ENCODE measurements at places on chromosomes 3 and 15.
A peak's percentile ranks its signal among the peaks of the same experiment; 100 is the strongest.

DNA sequence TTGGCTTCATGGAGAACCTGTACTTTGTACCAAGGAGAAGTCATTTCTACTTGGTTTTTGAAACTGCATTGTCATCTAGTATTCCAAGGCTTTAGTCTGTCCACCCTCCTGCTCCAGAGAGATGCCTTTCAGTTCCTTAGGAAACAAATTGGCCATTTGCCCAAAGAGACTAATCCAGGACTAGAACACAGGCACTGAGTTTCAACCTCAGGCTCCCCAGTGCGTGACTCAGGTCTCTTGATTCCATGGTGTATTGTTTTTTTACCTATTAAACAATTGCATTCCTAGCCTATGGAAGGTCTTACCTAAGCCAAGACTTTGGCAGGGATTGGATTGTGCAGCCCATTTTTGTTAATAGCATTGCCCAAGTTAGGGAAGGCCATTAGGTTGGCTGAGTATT is 214.8 kb upstream of the CTDSPL start:
- no peak for DNase-seq

GRCh38 chr3:187765342-187765741 is 20.1 kb upstream of the BCL6 start:
- no peak for DNase-seq

GRCh38 chr3:194247350-194247740 is 103.8 kb downstream of the CPN2 start:
- DNase-seq: no peak

DNA sequence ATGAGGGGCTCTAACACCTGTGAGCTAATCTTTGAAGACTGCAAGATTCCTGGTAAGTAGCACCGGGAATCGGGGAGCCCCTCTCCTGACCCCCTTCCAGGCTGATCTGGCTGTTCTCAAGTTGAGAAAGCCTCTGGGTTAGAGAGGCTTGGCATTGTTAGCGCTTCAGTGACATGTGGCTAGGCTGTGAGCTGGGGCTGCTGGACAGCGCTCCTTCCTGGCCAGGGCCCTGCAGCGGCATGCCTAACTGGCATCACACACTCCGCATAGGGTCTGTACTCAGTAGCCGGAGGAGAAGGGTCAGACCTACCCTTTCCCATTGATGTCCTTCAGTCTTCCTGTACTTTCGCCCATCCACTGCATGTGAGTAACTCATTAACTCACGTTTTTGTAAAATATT is 7.4 kb downstream of the IVD start:
- DNase-seq: no peak

DNA sequence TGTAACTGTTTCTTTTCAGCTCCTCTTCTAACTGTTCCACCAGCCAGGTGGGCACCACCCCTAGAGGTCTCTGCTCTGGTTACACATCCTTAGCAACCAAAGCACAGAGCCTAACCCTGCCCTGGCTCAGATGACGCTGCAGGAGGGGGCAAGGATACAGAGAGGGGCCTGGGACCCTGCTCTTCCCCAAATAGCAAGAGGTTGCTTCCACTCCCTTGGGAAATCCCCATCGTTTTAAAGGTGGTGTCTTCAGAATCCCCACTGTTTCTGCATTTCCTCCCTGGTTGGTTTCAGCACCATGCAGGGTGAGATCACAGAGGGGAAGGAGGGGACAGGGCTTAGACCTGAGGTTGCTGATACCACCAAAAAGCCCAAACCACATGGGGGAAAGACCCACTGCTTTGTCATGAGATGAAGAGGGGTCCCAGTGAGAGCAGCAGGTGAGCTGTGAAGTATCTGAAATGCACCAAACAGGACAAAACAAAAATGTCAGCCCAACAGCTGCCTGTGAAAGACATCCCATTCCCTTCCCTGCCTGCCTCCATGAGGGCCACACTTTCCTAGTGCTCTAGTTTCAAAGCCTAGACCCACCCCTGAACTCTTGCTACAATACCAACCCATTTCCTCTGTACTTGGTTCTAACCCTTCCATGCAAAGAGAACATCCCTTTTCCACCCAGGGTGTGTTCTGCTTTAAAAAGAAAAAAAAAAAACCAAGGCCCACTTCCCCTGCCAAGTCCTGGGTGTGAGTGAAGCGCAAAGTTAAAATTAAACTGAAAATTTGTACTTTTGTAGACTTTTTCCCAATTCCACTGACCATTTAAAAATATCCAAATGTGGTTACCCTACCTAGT is 29.0 kb downstream of the ANP32A start:
- peak; percentile 15 for DNase-seq

GRCh38 chr15:35535365-35535916 is 10.5 kb downstream of the DPH6 start:
- no peak for DNase-seq

GRCh38 chr3:161422171-161422700 is 50.9 kb upstream of the SPTSSB start:
- no peak for DNase-seq

DNA sequence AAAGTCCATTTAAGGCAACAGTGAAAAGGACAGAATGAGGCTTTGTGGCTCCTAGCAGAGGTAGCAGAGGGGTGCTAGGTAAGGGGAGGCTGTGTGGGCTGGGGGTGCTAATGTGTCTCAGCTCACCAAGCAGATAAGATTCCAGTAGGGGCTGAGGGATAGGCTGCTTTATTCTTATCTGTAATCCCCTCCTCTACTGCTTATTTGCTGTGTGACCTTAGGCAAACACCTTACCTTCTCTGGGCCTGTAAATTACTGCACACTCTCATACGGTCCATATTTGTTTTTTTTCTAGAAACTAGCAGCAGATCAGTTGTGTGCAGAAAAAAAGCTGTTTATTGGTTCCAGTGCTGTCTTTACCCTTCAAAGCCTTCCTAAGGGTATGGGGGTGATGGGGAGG is 52.8 kb downstream of the SMAD6 start:
- no peak for DNase-seq

GRCh38 chr3:53160660-53161449 is at the start of gene PRKCD:
Gene PRKCD (plus strand): TSS chr3:53161209. CDS start chr3:53178423, 17,214 bp downstream.
- DNase-seq: peak; percentile 58

- DNase-seq: no peak
Observed at GRCh38 chr15:26438718-26439117, 334.1 kb downstream of the GABRB3 start.

GRCh38 chr15:39744334-39745103 is 38.1 kb downstream of the FSIP1 start:
- DNase-seq: no peak

GRCh38 chr3:165346503-165346902 is 150.3 kb upstream of the SLITRK3 start:
- no peak for DNase-seq

DNA sequence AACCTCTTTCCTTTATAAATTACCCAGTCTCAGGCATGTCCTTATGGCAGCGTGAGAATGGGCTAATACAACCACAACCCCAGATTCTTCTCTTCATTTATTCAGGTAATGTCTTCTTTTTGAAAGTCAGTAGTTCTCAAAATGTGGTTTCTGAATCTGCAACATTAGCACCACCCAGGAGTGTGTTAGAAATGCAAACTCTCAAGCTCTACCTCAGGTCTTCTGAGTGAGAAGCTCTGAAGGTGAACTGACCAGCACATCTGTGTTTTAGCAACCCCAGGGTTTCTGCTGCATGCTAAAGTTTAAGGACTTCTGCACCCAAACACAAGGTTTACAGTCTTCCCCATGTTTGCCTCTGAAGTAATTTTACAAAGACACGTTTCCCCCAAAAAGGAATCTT is 22.3 kb upstream of the TRIM59 start:
- DNase-seq: no peak

DNA sequence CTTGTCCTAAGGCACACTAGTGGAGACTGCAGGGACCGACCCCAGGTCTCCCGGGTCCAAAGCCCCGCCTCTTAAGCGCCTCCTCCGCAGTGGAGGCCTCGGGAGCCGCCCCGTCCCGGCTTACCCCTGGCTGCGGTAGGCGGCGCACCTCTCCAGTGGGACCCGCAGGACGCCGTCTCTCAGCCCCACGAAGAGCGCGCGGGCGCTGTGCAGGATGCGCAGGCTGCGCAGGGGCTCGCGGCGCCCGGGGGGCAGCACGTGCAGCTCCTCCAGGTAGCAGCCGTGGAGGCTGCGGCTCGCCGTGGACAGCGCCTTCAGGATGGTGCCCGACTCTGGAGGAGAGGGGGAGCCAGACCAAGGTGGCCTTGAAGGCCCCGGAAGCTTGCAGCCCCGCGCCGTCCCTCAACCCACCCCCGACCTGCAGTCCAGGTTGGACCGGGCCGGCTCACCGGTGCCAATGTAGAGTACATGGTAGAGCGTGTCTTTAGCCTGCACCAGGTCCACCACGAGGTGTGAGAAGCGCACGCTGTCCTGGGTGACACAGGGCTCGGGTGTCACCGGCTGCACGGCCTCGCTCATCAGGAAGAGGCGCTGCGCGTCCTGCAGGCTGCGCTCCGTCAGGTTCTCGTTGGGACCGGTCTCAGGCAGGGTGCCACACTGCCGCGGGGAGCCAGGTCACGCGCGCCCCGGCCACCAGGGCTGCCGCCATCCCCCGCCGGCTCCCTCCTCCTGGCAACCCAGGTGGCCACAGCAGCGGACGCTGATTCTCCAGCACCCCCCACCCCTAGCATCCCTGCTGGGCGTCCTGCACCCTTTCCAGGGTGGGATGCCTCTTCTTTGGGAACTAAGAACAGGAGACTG is 105.5 kb downstream of the SEMA5B start:
- no peak for DNase-seq

- DNase-seq: no peak
Observed at GRCh38 chr3:99768808-99769501, 48.7 kb upstream of the CMSS1 start.

GRCh38 chr3:185089343-185089742 is 63.5 kb downstream of the C3orf70 start:
- no peak for DNase-seq

DNA sequence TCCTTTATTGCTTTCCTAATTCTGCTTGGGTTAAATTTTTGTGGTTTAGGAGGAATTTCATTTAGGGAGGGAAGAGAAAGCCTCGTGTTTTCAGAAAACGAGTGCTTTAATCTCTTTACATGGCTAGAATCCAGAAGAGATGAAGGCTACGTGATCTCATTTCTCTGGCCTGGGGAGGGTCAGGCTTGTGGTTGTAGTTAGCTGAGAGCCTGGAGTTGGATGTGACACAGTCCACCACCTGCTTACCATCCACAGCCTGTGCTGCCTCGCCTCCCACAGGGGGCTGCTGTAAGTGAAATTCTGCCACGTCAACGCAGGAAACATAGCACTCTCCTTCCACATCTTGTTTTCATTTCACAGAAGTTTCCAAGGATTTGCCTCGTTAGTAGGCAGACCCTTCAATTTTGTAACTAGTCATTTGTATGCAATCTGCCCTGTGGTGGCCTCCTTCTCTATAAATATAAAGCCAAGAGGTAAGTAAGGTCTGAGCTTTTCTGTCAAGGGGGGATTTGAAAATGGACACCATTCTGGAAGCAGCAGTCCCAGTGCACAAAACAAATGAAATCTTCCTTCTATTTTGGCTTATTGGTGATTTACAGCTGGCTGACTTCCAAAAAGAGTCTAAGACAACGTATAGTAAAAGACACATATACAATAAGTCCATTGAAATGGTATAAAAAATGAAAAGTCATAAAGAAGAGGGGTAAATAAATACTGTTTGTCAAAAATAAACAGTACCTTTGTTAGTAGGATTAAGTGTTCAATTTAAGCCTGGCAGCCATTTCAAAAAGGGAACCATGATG is 3.4 kb downstream of the GXYLT2 start:
- DNase-seq: no peak

- DNase-seq: no peak
Observed at GRCh38 chr15:84699538-84700191, 16.3 kb downstream of the SEC11A start.

DNA sequence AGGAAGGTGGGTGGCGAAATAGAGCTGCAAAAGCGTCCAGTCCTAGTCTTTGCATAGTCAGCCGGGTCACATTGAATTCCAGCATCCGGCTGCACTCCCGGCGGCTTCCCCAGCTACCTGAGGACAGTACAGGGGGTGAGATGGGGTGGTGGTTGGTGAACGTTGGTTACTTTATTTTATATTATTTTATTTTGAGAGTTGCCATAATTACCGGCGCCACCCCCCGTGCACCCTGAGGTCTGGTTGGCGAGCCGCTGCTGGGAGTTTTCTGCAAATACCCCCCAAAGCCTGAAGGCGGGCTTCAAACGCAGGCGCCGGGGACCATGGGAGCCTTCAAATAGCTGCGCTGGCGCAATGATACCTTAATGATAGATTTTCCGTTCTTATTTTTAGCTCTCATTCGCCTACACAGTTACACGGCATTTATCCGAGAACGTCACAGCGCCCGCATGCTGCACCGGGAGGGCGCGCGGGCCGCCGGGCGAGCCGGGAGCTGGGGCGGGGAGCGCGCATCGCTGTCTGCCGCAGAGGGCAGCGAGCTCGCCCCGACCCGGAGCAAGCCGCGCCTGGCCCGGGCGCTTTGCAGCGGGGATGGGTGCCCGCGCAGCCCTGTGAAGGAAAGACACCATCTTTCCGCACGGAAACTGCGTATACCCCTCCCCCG is 756 bp upstream of the RASGRF1 start:
- DNase-seq: no peak

DNA sequence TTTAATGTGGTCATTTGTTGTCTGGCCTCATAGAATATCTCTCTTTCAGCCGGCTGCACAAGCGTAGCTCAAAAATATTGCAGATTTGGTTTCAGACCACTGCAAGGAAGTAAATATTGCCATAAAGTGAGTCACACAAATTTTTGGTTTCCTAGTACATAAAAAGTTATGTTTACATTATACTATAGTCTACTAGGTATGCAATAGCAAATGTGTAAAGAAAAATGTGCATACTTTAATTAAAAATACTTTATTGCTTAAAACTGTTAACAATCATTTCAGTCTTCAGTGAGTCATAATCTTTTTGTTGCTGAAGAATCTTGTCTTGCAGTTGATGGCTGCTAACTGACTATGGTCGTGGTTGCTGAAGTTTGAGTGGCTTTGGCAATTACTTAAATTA is 425.1 kb upstream of the ROBO1 start:
- DNase-seq: no peak

- no peak for DNase-seq
Observed at GRCh38 chr3:124992041-124992440, 57.5 kb upstream of the MUC13 start.

- DNase-seq: no peak
Observed at GRCh38 chr3:23806534-23807423, 1.0 kb downstream of the UBE2E1 start.

GRCh38 chr3:41125258-41125657 is 74.0 kb upstream of the CTNNB1 start:
- no peak for DNase-seq

GRCh38 chr3:129161860-129162271 is 1.0 kb upstream of the ISY1 start:
- no peak for DNase-seq

Measured in stimulated activated CD8-positive, alpha-beta memory T cell treated with anti-CD3 and anti-CD28 coated beads, Interleukin-7, amount 100 ng/mL, for 1 hour (primary cell).